ENCODE measurements at places on chromosomes 7 and 10. TPM values are rescaled to one million over a fixed set of nuclear protein-coding genes. Genes with fewer than 3 reads are reported as not detected.

DNA sequence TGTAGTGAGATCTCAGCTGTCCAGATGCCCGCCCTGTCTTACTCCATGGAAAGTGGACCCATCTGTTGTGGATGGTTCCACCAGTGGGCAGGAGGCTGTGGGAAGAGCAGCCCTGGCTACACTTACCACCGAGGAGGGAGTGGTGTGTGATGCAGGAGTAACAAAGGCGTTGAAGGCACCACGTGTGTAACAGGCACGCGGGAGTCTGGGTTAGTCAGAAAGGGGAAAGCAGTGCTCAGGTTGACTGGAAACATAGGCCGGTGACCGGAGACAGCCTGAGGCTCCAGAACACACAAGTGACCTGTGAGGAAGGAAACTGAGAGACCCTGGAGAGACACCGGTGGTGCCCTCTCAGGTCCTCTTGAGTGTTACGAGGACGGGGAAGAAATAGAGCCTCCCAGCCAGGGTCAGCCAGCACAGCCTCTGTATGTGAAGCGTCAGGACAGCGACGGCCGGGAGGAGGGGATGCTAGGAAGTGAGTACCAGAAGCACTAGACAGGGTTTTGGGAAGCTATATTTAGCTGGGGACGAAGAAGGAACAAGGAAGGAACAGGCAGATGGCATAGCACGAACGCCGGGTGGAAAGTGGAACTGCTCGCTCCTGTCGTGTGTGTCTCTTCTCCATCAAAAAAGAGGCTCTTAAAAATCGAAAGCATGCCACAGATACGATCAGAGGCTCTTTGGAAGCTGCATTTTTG, 51.7 kb downstream of the DAGLB start:
- H3K36me3 ChIP-seq = peaks cover 46% of the 10 kb centered on the region
- H3K4me3 ChIP-seq = no peak overlapping the region
- H3K4me1 ChIP-seq = peaks cover 30% of the 10 kb centered on the region
- no peak for DNase-seq
- no peak overlapping the region for H3K27ac ChIP-seq
- H3K27me3 ChIP-seq = no peaks in the 10 kb centered on the region

FOXI2 gene
- not detected for polyA plus RNA-seq

SPDYE16 gene
- polyA plus RNA-seq = 1.2 TPM

- no peak within 1 kb of the TSS for H3K27ac ChIP-seq
- H3K27me3 ChIP-seq = peaks cover 17% of the 10 kb centered on the region
- peak; percentile 73 for DNase-seq
- peak within 1 kb of the TSS; percentile 33 for H3K4me3 ChIP-seq
- H3K36me3 ChIP-seq = no peaks in the 10 kb centered on the region
- peaks cover 2% of the 10 kb centered on the region for H3K4me1 ChIP-seq
Observed at GRCh38 chr10:4825868-4826791, at the start of gene AKR1E2. Gene AKR1E2 (plus strand): TSS chr10:4826207. CDS start chr10:4826325, 118 bp downstream.

GRCh38 chr7:88111140-88111743, 108.6 kb downstream of the SRI start:
- peak; percentile 26 for DNase-seq
- no peaks in the 10 kb centered on the region for H3K36me3 ChIP-seq
- H3K4me3 ChIP-seq = no peak overlapping the region
- H3K27me3 ChIP-seq = no peaks in the 10 kb centered on the region
- peaks cover 5% of the 10 kb centered on the region for H3K4me1 ChIP-seq
- H3K27ac ChIP-seq = no peak overlapping the region

NDUFA5 gene
- 155 TPM for polyA plus RNA-seq

AASS gene
- 29.6 TPM for polyA plus RNA-seq
